Lung (tissue), 17 donors: ENCODE measurements at places on chromosomes 5 and 9. TPM values are rescaled to one million over a fixed set of nuclear protein-coding genes. Genes with fewer than 3 reads are reported as not detected.

Gene NR5A1
- 0.09 TPM for total RNA-seq

Gene GDA
- 0.65 TPM for total RNA-seq

Gene SH3TC2
- 0.46 TPM for total RNA-seq

Gene PCSK1
- total RNA-seq, result 3.3 TPM

Gene ZNF454
- total RNA-seq, result 3.5 TPM

Gene ST8SIA4
- 22.1 TPM for total RNA-seq

Gene CSF2
- 11.6 TPM for total RNA-seq

Gene GABRG2
- total RNA-seq, result 0.46 TPM

Gene FBLL1
- 1.1 TPM for total RNA-seq

Gene GZMA
- total RNA-seq, result 4.3 TPM

Gene KIAA1958
- 11.6 TPM for total RNA-seq

Gene MEGF10
- total RNA-seq, result 0.82 TPM

Gene TMEM174
- total RNA-seq, result not detected

Gene OR1J1
- not detected for total RNA-seq

Gene LRRC19
- not detected for total RNA-seq

Gene C9orf153
- 2.7 TPM for total RNA-seq

Gene PTGES
- total RNA-seq, result 16.0 TPM

Gene PCDHA1
- total RNA-seq, result not detected

Gene OR1J2
- not detected for total RNA-seq

Gene C9
- 0.43 TPM for total RNA-seq

Gene SPATA31D4
- not detected for total RNA-seq

Gene C5orf58
- total RNA-seq, result not detected

Gene CCNO
- 8.5 TPM for total RNA-seq

Gene TGFBR1
- total RNA-seq, result 43.1 TPM

Gene HTR4
- total RNA-seq, result 0.18 TPM

Gene PDE6A
- total RNA-seq, result 0.06 TPM

Gene OLFML2A
- 12.5 TPM for total RNA-seq

Gene CCL21
- total RNA-seq, result 67.3 TPM

Gene PCDHGB2
- 4.6 TPM for total RNA-seq

Gene CEL
- 6.3 TPM for total RNA-seq

Gene HMMR
- 1.2 TPM for total RNA-seq

Gene ANKRD18B
- 0.77 TPM for total RNA-seq

Gene MLANA
- total RNA-seq, result not detected

Gene PCDH1
- 43.6 TPM for total RNA-seq

Gene THBS4
- total RNA-seq, result 4.2 TPM

Gene ENHO
- 0.85 TPM for total RNA-seq

Gene SYK
- total RNA-seq, result 71.6 TPM

Gene TEX48
- total RNA-seq, result not detected

Gene FRMPD1
- total RNA-seq, result 0.25 TPM
